Vagina (tissue), 2 donors: ENCODE measurements at places on chromosomes 6 and 20. TPM values are rescaled to one million over a fixed set of nuclear protein-coding genes. Genes with fewer than 3 reads are reported as not detected.

- H3K36me3 ChIP-seq: no peaks in the 10 kb centered on the region
- no peak for DNase-seq
- H3K4me3 ChIP-seq: no peak overlapping the region
- H3K27me3 ChIP-seq: no peaks in the 10 kb centered on the region
These were observed 64.5 kb downstream of the OR2B2 start for GRCh38 chr6:27847706-27848105.

GRCh38 chr20:40583205-40583604, 105.8 kb downstream of the MAFB start:
- H3K27ac ChIP-seq: no peak overlapping the region
- H3K27me3 ChIP-seq: no peaks in the 10 kb centered on the region

GRCh38 chr6:139156102-139156501, 21.2 kb downstream of the HECA start:
- H3K27me3 ChIP-seq: no peaks in the 10 kb centered on the region
- H3K4me3 ChIP-seq: no peak overlapping the region
- peaks cover 90% of the 10 kb centered on the region for H3K4me1 ChIP-seq
- no peak for DNase-seq
- no peak overlapping the region for H3K27ac ChIP-seq

- no peak for DNase-seq
- H3K27ac ChIP-seq: no peak overlapping the region
- H3K4me1 ChIP-seq: no peaks in the 10 kb centered on the region
- H3K36me3 ChIP-seq: no peaks in the 10 kb centered on the region
- no peaks in the 10 kb centered on the region for H3K27me3 ChIP-seq
These were observed 163.5 kb downstream of the PRL start for GRCh38 chr6:22133357-22133756.

DNA sequence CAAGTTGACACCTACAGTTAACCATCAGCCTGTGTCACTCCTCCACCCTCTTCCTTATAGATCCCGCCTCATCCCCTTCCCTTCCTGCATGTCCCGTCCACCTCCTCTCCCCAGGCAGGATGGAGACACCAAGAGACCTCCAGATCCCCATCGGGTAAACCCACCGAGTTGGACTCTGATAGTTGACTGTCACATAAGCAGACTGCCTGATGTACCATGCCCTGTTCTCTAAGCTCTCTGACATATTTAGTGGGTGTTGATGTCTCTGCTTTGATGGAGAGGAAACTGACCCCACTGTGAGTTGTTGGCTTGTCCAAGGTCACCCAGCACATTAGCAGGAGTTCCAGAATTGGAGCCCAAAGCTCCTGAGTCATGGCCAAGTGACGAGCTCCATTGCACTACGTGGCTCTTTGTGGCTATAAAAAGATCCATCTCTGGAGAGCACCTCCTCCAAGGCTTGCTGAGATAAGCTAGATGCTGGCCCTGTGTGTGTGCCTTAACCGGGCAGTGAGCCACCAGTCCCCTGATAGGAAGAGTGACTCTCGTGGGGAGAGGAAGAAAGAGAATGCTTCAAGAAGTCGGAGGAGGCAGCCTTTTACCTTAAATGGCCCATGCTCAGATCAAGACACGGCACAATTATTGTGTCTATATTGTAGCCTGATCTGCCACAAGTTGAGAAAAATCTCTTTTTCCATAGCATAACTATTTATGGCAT, 236.0 kb upstream of the ECI2 start:
- no peaks in the 10 kb centered on the region for H3K36me3 ChIP-seq
- no peak for DNase-seq
- H3K4me1 ChIP-seq: peaks cover 9% of the 10 kb centered on the region
- H3K27me3 ChIP-seq: no peaks in the 10 kb centered on the region
- H3K4me3 ChIP-seq: no peak overlapping the region

DNA sequence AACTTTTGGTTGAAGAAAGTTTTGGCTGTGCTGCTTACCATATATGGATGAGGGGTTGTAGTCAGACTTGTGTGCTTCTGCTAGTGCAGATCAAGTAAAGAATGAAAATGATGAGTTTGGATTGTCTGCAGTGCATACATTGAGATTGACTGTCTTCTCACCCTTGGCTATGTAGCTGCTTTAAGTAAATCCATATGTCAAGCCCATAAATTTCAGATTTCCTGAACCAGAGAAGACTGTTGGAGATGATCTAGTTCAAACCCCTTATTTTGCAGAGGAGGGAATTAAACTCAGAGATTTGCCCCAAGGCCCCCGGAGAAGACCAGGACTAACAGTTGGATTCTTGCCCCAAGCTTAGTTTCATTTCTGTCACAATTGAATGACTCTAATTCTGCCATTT, 67.2 kb downstream of the PKIB start:
- H3K36me3 ChIP-seq: no peaks in the 10 kb centered on the region
- DNase-seq: no peak
- no peak overlapping the region for H3K27ac ChIP-seq
- no peak overlapping the region for H3K4me3 ChIP-seq

- H3K4me3 ChIP-seq: no peak within 1 kb of the TSS
- DNase-seq: no peak
- H3K27ac ChIP-seq: no peak within 1 kb of the TSS
- H3K4me1 ChIP-seq: peaks cover 13% of the 10 kb centered on the region
- H3K27me3 ChIP-seq: no peaks in the 10 kb centered on the region
- no peaks in the 10 kb centered on the region for H3K36me3 ChIP-seq
These were observed at the start of gene RIPOR2 for GRCh38 chr6:24935366-24936152. TSS of gene RIPOR2 (minus strand) at chr6:24935960. CDS start at chr6:24935898, 62 bp downstream.

DNA sequence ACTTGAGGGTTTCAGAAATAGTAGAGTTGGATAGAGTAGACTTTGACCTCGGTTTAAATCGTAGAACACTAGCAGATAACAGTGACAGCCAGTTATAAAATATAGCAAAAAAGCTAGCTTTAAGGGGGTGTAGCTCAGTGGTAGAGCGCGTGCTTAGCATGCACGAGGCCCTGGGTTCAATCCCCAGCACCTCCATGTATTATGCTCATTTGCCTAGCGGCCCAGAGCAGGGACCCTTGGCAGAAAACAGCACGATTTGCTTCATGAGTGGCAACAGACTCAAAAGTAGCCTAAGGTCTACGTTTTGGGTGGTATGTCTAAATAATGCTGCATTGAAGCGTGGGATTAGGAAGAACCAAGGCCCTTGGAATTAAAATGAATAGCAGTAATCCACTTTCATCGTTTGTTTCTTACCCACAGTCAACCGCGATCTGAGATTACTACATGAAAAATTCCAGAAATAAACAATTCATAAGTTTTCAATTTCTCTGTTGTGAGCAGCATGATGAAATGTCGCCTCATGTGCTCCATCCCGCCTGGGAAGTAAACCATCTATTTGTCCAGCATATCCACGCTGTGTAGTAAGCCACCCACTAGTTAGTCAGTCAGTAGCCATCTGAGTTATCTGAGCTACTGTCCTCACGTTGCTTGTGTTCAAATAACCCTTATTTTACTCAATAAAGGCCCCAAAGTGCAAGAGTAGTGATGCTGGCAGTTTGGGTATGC, 184.9 kb downstream of the GPX5 start:
- H3K27ac ChIP-seq: no peak overlapping the region
- no peaks in the 10 kb centered on the region for H3K36me3 ChIP-seq
- H3K27me3 ChIP-seq: no peaks in the 10 kb centered on the region
- no peaks in the 10 kb centered on the region for H3K4me1 ChIP-seq

The NCOA6 gene
- total RNA-seq: 19.2 TPM
